Cerebellum (tissue), 4 donors: ENCODE measurements at places on chromosomes 2 and 18. TPM values are rescaled to one million over a fixed set of nuclear protein-coding genes. Genes with fewer than 3 reads are reported as not detected.

NAT8 gene
- not detected for total RNA-seq

PIEZO2 gene
- total RNA-seq, result 11.0 TPM

AGFG1 gene
- total RNA-seq, result 59.7 TPM

DNER gene
- total RNA-seq, result 167 TPM

SMYD1 gene
- 0.09 TPM for total RNA-seq

SP3 gene
- 137 TPM for total RNA-seq

GALNT14 gene
- total RNA-seq, result 12.2 TPM

CD207 gene
- total RNA-seq, result not detected

LIMS3 gene
- total RNA-seq, result 3.0 TPM

POTEC gene
- 0.09 TPM for total RNA-seq

AFF3 gene
- 69.8 TPM for total RNA-seq

ERBB4 gene
- total RNA-seq, result 154 TPM

LOXHD1 gene
- 0.18 TPM for total RNA-seq

ATP6V1C2 gene
- total RNA-seq, result 1.5 TPM

C2orf81 gene
- total RNA-seq, result 1.1 TPM

MDH1B gene
- 5.0 TPM for total RNA-seq

LRRC30 gene
- total RNA-seq, result not detected

SLC20A1 gene
- 46.5 TPM for total RNA-seq

CNGA3 gene
- total RNA-seq, result 3.0 TPM

TFCP2L1 gene
- 0.45 TPM for total RNA-seq

CFC1 gene
- 1.3 TPM for total RNA-seq

METTL5 gene
- total RNA-seq, result 31.8 TPM

OTX1 gene
- total RNA-seq, result not detected

CDH2 gene
- 134 TPM for total RNA-seq

MTCL1 gene
- 26.7 TPM for total RNA-seq

CNTNAP5 gene
- 49.7 TPM for total RNA-seq

ANKRD53 gene
- 2.3 TPM for total RNA-seq

B4GALT6 gene
- total RNA-seq, result 18.0 TPM

EVX2 gene
- total RNA-seq, result 0.73 TPM

CPO gene
- total RNA-seq, result not detected

ATP6V1B1 gene
- not detected for total RNA-seq

MZT2B gene
- 39.3 TPM for total RNA-seq

EDAR gene
- total RNA-seq, result not detected

MDH1 gene
- 123 TPM for total RNA-seq

ALPI gene
- not detected for total RNA-seq

DAPL1 gene
- 1.6 TPM for total RNA-seq

METTL8 gene
- 18.0 TPM for total RNA-seq

CLASP1 gene
- 158 TPM for total RNA-seq

TSHZ1 gene
- 14.4 TPM for total RNA-seq

GAL3ST2 gene
- total RNA-seq, result 0.45 TPM

IL1A gene
- 0.09 TPM for total RNA-seq

POLR1A gene
- 16.6 TPM for total RNA-seq

SCN2A gene
- 117 TPM for total RNA-seq

CERKL gene
- total RNA-seq, result 47.5 TPM

HOXD9 gene
- total RNA-seq, result not detected

SAG gene
- not detected for total RNA-seq

UGT1A1 gene
- total RNA-seq, result not detected

RAB6D gene
- total RNA-seq, result 0.36 TPM

CCDC74A gene
- total RNA-seq, result 5.6 TPM

TCF23 gene
- not detected for total RNA-seq
